ENCODE measurements at places on chromosomes 7 and 10. TPM values are rescaled to one million over a fixed set of nuclear protein-coding genes. Genes with fewer than 3 reads are reported as not detected.

The SLC18A3 gene
- not detected for total RNA-seq

- no peak for DNase-seq
These were observed 152.5 kb downstream of the SEMA3A start for GRCh38 chr7:84042110-84042539.

DNA sequence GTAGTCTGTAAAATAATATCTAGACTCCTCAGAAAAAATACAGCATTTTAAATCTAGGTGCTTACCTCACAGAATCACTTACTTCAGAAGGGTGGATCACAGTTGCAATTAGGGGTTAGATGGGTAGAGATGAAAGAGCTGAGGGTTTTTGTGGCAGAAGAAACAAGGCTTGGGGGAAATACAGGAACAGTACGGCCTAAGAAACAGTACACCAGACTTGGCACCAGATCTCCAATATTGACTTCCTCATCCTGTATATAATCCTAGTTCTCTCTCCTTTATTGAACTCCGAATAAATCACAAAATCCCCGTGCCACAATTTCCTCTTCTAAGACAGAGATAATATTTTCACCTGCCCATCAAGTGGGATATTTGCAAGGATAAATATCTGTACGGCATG, 14.3 kb downstream of the CEP41 start:
- DNase-seq = no peak

DNA sequence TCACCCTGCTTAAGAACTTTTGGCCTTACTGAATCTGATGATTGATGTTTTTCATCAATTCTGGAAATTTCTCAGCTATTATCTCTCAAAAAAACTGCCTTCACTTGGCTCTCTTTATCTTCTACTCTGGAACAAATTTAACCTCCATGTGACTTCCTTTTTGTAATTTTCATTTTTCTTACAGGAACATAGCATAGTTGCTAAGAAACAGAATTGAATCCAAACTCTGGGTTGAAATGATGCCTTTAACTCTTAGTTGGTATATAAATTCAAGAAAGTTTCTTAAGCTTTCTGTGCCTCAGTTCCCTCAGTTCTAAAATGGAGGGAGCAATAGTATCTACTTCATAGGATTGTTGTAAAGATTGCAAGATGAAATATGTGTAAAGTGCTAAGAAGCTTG, 19.8 kb downstream of the GPR141 start:
- no peak for DNase-seq

DNA sequence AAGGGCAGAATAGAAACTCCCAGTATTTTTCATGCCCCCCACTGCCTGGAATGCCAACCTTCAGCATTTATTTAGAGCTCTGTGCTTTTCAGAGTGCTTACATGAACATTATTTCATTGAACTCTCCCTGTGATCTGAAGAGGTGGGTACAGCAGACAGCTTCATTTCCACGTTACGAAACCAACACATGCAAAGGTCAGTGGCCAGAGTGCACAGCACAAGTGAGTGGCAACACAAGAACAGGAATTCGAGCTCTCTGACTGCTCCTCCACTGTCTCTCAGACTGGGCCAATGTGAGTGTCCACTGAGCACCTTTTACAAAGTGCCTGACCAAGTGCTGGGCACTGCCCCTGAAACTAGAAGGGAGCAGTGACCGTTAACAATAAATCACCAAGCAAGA, 162.9 kb downstream of the GLI3 start:
- no peak for DNase-seq

DNA sequence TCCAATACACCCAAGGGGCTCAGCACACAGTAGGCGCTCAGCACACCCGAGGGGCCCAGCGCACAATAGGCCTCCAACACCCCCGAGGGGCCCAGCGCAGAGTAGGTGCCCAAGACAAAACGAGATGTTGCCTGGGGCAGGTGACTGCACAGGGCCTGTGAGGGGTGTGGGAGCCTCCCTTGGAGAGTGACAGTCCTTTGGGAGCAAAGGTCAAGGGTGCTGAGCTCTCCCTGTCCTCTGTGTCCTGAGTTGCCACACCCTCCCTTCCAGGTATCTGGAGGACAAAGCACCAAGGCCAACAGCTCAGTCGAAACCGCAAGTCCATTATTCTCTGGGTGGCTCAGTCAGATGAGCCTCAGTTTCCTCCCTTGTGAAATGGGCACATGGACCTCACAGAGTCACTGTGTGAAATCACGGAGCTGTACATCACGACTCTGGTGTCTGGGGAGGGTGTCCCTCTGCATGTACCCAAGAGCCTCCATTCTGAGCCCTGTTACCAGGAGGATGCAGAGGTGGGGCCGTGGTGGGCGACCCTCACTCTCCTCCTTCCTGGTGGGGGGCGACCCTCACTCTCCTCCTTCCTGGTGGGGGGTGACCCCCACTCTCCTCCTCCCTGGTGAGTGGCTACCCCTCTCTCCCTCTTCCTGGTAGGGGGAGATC, 81.3 kb downstream of the FOXL3 start:
- peak; percentile 34 for DNase-seq

- no peak for DNase-seq
These were observed 146.8 kb downstream of the SPAG6 start for GRCh38 chr10:22491931-22492615.
